Activated B cell treated with CpG ODN at 0.5 μM for 24 hours (primary cell): ENCODE measurements at places on chromosomes 2 and 18.

GRCh38 chr2:85394976-85395375 lies 15.2 kb downstream of the CAPG start:
- no peak for DNase-seq

GRCh38 chr2:86498468-86499260 lies 57.5 kb downstream of the KDM3A start:
- DNase-seq: no peak

GRCh38 chr2:215003001-215003400 lies 135.4 kb downstream of the ABCA12 start:
- DNase-seq: no peak

- DNase-seq: no peak
These were observed 133.5 kb upstream of the IL1R2 start for GRCh38 chr2:101858246-101858645.

- no peak for DNase-seq
These were observed 185.9 kb upstream of the FOSL2 start for GRCh38 chr2:28206762-28207161.

- DNase-seq: no peak
These were observed 154.3 kb downstream of the TMEM163 start for GRCh38 chr2:134564549-134564948.

DNA sequence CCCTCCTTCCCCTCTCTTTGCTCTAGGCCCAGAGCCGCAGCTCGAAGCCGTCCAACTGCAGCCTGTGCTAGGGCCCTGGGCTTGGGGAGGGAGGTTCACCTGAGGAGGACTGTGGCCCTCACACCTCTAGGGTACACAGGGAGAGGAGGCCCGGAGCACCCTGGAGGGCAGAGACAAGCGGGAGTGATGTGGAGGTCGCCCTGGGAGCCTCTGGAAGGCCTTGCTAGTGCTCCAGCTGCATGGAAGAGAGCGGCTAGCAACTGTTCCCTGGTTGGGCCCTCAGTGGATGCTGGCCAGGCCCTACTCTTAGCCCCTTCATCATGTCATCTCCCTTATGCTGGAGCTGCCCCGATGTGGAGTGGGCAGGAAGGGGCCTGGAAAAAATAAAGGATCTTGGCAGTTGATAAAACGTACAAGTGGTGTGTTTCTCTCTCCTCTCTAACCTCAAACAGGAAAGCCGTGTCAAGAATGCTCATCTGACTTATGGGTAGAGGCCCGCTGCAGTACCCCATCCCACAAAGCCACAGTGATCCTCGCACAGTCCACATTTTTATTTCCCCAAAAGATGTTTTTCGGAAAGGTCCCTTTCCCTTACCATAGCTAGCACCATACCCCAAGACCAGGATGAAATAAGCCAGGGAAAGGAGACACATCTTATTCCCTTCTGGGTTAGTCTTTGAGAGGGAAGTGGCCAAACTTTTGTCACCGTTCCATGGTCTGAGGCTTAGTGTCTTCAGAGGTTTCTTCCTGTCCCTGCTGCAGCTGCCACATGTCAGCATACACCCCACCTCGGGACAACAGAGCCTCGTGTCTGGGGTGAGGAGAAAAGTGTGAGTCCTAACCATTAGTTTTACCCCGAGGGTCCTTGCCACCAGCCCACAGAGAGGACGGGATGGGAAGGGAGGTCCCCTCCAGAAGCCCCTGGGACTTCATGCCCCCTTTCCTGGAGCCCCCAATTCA lies 2.9 kb downstream of the ZFAND2B start:
- no peak for DNase-seq

GRCh38 chr18:62458868-62459716 lies 63.7 kb upstream of the ZCCHC2 start:
- DNase-seq: no peak

GRCh38 chr2:68834737-68835376 lies 36.3 kb downstream of the BMP10 start:
- no peak for DNase-seq

DNA sequence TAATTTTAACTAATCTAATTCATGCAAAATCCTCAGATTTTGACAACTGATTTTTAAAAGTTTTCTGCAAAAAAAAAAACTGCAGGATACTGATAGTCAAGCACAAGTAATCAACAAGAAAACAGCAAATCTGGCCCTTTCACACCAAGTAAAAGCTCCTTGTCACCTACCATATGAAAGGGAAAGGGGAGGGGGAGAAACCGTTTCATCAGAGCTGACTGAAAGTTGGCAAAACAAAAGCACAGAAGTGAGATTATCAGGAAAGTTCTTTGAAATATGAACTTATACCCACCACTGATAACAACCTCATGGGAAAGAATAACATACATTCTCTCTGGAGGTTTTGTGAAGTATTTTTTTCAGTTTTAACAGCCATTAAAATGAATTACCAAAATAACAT lies 38.7 kb downstream of the ZNF521 start:
- DNase-seq: no peak

GRCh38 chr2:219107758-219108157 lies 47.0 kb upstream of the IHH start:
- no peak for DNase-seq

DNA sequence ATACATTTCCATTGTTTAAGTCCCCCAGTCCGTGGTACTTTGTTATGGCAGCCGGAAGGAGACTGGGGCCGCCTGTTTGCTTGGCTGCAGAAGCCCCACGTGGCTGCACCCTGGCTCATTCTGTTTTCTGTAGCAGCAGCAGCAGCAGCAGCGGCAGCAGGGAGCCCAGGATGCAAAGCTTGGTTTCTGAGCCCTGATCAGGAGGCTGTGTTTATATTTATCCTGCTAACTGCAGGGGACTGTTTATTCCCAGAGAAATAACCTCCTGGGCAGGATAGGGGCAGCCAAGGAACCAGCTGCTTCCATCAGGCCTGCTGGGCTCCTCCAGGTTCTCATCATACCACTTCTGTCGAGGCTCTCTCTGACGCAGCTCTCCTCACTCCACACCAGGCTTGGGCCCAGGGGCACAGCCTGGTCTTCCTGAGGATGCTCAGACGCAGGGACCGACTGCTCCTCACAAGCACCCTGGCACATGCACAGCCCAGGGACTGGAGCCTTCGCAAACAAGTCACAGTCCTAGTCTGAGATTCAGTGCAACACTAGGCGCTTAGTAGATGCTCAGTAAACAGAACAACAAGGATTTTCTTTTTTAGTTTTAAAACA lies 139.0 kb downstream of the MSH2 start:
- DNase-seq: no peak

GRCh38 chr2:168607992-168608391 lies 151.9 kb downstream of the CERS6 start:
- no peak for DNase-seq

- DNase-seq: no peak
These were observed 49.6 kb upstream of the POU3F3 start for GRCh38 chr2:104804148-104804890.

- DNase-seq: no peak
These were observed 33.3 kb downstream of the CCDC85A start for GRCh38 chr2:56217106-56217505.

GRCh38 chr2:60306267-60306861 lies 247.1 kb downstream of the BCL11A start:
- DNase-seq: no peak

- DNase-seq: no peak
These were observed 5.4 kb upstream of the SATB2 start for GRCh38 chr2:199462956-199463692.

DNA sequence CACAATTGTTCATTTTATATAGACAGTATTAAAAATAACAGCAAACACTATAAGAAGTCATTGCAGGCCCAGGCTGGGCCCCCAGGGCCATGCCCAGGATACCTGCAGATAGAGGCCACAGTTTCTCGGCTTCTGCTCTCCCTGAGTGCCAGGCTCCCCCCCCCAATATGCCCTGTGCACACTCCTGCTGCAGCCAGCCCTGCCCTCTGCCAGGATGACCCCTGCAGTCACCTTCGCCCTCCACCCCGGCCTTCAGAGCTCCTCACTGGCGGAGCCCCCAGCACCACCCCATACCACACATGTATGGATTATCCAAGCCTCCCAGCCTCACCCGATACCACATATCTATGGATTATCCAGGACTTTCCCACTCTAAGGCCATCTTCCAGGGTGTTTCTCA lies 104.5 kb downstream of the TPO start:
- DNase-seq: no peak

DNA sequence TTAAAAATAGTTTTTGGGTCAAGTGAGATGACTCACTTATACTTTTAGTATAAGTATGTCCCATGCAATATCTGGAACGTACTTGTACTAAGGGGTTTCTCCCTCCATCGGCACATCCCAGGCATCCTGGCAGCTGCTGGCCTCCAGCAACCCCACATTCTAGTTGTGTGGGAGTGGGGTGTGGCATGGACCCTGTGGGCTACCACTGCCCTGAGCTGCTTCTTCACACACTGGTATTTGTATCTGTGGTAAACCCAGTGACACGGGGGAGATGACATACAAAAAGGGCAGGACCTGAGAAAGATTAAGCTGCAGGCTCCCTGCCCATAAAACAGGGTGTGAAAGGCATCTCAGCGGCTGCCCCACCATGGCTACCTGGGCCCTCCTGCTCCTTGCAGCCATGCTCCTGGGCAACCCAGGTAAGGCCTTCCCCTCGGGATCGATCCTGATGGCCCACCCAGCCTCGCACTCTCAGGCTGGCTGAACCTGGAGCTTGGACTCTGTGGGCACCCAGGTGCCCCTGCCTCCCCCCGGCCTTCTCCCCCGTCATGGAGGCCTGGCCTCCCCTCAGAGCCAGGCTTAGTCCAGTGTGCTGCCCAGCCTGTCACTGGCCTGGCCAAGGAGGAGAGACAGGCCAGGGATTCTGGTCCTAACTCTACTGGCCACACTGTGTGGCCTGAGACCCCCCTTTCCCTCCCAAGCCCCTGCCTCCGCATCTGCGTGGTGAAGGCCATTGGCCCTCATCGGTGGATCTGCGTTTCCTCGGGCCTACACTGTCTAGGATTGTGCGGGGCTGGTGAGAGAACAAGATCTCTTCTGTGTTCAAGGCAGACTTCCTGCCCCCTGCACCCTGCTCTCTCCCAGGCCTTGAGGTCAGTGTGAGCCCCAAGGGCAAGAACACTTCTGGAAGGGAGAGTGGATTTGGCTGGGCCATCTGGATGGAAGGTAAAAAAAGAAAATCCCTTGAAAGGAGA lies at the start of gene GNLY:
TSS of gene GNLY (plus strand) at position 307 of the 974 bp plus-strand sequence. CDS start at position 368, 61 bp downstream.
- no peak for DNase-seq

DNA sequence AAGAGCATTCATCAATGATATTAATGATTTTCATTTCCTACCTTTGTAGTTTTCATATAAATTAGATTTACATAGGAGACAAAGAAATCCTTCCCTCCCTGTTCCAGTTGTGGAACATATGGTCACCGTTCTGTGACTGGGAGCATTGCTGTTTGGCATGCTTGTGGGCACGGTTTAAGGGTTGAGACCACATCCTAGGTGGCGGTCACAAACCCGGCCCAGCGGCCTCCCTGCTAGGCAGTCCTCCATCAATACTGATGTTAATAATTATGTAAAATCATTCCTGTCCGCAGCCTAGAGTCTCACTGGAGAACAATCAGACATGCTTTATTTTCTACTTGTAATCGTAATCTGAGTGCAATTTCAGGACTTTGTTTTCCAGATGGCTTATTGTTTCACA lies 117.9 kb downstream of the AGAP1 start:
- DNase-seq: no peak

DNA sequence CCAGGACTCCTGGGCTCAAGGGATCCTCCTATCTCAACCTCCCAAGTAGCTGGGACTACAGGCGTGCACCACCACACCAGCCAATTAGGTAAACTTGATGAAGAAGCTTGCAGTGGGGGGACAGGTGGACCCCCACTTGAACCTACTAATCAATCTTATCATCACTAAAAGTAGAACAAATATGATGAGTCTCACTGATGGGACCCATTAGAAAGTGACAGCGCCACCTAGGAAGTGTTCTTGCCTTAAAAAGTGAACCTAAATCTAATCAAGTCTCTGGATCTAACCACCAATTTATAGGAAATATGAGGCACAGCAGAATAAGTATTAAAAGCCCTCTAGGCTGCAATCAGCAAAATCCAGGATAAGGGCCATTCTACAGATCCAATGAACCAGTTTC lies 79.2 kb downstream of the BIN1 start:
- no peak for DNase-seq
